ENCODE measurements at places on chromosomes 13 and 19.

DNA sequence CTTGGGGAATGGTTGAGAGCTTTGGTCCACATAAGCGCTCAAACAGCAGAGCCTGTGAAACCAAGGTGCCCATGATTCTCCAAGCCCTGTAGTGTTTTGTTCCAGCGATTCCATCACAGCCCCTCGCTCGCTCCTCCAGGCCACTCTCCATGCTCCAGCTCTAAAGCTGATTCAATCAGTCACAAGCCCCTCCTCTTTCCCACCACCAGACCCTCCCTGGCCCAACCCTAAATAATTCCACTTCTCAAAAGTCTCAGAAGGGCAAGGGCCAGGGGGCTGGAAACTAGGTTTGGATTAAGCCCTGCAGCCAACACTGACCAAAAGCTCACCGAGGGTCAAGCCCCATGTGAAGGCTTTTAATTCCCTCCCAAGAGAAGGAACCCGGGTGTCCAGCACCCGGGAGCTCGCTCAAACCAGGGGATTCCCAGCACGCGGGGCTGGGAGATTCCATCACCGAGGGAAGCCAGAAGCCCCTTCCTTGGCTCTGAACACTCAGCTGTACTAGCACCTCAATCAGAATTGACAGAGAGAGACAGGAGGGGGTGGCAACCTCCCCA is 1.5 kb downstream of the ZNF296 start:
- DNase-seq: no peak

DNA sequence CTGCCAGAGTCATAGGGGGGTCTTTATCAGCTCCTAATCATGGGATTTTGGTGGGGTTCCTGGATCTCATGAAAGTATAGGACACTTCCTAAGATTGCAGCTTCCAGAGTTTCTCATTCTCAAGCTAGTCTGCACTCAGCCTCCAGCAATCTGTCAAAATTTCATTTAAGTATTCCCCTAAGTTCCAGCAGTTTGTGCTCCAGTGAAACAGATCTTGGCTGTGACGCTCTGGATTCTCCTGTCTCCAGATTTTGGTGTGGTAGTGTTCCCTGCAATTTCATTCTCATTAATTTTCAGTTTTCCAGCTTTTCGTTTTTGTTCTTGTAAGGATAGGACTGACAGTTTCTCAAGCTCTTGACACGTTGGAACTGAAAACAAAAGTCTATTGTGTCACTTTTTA is 908.9 kb upstream of the MIR17HG start:
- no peak for DNase-seq

DNA sequence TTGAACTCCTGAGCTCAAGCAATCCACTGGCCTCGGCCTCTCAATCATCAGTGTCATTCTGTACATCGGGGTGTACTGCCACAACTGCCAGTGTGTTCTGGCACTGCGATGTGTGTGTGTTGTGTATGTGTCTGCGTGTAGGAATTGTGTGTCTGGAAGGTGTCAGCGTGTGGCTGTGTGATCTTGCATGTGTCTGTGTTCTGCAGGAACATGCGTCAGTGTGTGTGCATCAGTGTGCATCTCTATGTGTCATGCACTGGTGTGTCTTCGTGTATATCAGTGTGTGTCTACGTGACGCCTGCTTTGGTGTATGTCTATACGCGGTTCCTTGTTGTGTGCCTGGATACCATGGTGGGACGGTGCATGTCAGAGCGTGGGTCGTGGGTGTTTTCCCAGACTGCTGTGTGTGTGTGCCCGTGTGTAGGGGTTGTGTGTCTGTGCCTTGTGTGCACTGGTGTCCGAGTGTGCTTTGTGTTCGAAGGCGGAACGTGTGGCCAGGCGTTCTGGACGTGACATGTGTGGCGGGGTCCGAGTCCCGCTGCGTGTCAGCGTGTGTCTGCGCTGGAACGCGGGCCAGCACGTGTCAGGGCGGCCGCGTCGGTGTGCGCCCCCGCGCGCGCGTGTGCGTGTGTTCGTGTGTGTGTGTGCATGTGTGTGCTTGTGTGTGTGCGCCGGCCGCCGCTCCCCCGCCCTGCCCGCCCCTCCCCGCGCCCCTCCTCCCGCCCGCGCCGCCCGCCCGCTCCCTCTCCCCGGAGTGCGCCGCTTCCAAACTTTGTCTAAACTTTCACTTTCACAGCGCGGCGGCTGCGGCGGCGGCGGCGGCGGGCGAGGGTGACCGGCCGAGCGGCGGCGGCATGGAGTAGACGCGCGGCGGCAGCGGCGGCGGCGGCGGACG is at the start of gene NFIX:
Gene NFIX, plus strand, starts transcription at position 775 of the 895 bp plus-strand sequence. CDS start 363 bp downstream, outside the sequence.
- peak; percentile 31 for DNase-seq

- DNase-seq: no peak
Measured at GRCh38 chr19:55704494-55705245, 29.6 kb downstream of the EPN1 start.

- no peak for DNase-seq
Measured at GRCh38 chr13:78829821-78830220, 170.9 kb upstream of the OBI1 start.

DNA sequence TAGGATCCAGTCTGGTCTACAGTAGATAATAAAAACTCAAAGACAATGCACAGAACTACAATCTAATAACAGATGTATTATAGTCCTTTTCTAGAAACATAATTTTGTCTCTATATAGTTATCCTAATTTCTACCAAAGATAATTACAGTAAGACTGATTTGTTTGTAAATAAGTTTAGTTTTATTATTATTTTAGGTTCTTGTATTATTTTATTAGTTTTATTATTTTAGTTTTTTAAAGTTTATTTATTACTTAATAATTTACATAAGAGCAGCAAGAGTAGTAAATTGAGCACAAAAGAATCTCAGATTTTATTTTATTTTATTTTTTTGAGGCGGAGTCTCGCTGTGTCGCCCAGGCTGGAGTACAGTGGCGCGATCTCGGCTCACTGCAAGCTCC is 22.3 kb upstream of the ZNF227 start:
- DNase-seq: no peak

DNA sequence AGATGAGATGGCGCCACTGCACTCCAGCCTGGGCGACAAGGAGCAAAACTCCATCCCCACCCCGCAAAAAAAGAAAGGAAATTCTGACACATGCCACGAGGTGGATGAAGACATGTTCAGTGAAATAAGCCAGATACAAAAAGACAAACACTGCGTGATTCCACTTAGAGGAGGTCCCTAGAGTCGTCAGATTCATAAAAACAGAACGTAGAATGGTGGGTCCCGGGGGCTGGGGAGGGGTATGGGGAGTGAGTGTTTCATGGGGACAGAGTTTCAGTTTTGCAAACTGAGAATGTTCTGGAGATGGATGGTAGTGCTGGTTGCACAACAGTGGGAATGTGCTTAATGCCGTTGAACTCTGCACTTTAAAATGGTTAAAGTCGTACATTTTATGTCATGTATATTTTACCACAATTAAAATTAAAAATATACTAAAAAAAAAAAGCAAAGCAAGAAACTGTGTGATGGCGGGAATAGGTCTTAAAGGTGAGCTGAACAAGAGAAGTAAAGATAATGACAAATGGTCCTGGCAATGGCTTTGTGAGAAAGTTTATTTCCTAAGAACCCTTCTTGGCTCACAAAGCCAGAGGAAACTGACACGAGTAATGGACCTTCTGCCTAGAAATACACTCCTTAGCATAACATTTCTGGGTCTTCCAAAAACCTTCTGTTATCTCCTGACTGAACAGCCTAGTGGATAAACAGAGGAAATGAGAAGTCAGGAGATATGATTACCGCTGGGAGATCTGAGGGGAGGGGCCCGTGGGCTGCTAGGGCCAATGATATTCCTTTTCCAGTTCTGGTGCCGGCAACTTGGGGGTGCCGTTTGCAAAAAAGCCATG is 4.2 kb upstream of the SPC24 start:
- DNase-seq: no peak

DNA sequence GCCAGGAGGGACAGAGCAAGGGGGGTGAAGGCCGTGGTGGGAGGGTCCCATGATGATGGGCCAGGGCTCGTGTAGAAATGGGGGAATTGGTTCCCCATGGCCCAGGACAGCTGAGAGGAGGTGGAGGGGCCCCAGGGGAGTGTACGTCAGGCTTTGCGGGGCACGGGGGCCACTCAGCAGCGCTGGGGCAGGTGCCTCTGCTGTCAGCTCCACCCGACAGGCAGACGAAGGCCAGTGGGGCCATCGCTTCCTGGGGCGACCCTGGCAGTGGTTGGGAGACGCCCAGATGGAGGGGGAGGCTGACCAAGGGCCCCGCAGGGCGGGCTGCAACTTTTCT is 1.9 kb upstream of the TEKTIP1 start:
- no peak for DNase-seq
